ENCODE measurements at places on chromosomes 13 and 19.

GRCh38 chr19:37933937-37934358 is 26.9 kb downstream of the SIPA1L3 start:
- no peak for DNase-seq

DNA sequence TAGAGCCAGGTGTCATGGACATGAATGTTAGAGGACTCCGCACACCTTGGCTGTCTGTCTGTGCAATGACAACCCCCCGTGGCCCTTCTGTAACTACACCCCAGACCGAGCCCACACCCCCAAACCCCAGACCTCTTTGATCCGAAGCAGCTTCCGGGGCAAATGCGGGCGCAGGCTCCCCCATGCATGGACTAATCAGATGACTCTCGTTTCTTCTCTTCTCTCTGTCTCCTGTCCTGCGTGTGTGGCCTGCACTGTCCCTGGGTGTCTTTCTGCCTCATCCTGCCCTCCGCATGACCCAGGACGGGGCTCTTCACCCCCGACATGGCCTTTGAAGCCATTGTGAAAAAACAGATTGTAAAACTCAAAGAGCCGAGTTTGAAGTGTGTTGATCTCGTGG is 38.9 kb downstream of the TMED1 start:
- no peak for DNase-seq

DNA sequence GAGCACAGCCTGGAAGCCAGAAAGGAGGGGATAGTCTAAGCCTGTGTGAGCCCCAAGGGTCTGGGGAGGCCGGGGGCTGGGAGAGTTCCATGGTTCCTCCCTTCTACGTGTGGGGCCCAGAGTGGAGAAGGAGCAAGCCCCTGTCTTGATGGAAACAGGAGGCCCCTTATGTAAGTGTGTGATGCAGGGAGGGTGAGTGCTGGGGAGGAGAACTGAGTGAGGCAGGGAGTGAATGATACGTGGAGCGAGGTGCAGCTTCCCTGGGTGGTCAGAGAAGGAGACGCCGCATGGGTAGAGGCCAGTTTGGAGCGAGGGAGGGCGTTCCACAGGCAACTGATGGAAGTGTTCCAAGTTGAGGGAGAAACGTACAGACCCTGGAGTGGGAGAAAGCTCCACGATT is 16.0 kb downstream of the MAG start:
- DNase-seq = no peak

DNA sequence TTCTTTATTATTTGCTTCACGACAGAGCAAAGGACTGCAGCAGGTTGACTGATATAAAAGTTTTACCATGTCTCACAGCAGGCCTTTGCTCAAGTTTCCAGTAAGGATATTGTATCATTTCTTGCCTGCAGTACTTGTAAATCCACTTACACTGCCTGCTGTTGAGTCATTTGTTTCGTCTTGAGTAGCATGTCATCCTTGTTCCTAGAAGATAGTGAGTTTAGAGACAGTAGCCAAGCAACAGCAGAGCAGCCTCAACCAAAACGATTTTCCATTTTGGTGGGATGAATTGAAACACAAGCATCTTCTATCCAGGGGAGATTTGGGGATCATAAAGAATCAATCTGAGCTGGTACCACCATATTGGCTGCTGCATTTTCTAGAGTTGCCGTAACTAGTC is 24.0 kb upstream of the ALOX5AP start:
- no peak for DNase-seq

DNA sequence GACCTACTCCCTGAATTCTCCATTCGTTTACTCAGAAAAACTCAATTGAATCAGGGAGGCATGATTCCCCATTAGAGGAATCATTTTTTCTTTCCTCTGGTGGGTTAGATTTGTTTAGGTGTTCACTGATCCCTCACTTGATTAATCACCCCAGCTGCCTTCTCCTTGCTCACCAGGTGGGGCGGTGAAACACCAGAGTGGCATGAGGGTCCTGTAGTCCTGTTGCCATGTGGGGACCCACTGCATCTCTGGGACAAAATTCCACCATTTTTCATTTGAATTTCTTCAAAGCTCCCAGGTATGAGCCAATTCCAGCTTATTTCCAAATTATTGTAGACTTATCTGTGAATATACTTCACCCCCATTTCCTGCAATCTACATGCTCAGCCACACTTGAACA is 462.7 kb upstream of the ZNF507 start:
- no peak for DNase-seq

GRCh38 chr19:39407660-39408391 is 1.2 kb downstream of the ZFP36 start:
- DNase-seq = no peak

GRCh38 chr13:77859450-77859849 is 59.2 kb downstream of the EDNRB start:
- no peak for DNase-seq

DNA sequence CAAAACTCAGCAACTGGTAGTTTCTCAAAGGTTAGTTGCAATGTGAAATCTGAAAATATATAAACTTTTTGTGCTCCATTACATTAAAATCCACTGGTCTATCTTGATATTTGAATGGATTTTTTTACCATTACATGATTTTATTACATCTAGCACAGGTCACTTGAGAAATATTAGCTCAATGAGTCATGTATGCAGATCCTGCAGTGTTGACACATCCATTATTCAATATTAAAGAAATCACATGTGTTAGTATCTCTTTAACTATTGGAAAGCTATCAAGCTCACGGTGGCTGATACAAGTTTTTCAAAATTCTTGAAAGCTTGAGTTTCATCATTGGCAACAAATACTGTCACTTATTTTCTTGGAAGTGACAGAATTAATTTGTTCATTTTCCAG is 373.9 kb upstream of the TSHZ3 start:
- DNase-seq = no peak

DNA sequence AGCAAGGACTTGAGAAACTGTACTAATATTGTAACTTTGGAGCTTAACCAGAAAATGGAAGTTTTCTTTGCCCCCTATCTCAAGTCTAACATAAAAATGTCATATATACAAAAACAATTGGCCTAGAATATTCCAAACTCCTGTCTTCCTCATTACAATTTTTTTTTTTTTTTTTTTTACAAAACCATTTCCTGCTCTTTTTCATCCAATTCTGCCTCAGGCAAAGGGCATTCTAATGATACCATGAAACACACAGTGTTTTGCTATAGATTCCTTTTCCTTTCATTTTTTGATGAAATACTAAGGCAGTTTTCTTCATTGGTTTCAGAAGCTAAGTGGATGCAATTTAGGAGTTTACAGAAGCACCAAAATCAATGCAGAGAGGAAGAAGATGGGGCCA is 119.7 kb downstream of the LHFPL6 start:
- DNase-seq = no peak

DNA sequence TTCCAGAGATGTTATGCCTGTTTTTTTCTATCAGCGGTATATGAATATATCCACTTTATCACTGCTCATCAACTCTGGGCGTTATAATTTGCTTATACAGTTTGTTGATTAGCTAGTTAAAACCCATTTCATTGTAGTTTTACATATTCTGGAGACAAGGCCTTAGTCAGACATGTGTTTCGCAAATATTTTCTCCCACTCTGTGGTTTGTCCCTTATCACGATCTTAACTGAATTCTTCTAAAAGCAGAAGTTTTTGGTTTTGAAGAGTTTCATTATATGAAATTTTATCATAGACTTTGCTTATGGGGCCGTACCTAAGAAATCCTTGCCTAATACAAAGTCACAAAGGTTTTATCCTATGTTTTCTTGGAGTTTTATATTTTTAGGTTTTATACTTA is 84.6 kb downstream of the FRY start:
- DNase-seq = no peak

DNA sequence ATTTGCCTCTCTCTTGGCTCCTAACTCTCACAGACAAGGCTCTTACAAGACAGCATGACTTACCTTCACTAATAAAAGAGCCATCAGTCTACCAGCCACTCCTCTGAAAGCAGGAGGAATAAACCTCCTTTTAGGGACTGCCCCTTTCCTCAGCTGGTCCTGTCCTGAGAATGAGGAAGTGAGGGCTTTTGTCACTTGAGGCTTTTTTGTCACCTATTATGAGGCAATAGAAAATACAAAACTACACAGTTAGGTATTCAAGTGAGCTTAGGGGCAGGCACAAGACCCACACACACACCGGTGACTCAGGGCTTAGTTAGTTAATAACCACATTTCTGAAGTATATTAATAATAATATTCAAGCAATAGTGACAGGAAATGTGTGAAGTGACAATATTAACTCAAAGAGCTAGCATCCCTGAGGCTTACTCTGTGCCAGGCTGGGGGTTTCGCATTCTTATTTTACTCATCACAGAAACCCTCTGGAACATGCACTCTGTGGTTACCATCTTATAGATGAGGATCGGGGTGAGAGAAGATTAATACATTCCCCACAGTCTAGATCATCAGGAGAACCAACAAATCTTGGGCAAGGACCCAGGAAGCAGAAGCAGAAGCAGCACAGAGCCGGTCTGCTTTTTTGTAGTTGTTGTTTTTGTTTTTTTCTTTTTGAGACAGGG is 379.9 kb downstream of the LIG4 start:
- DNase-seq = no peak

DNA sequence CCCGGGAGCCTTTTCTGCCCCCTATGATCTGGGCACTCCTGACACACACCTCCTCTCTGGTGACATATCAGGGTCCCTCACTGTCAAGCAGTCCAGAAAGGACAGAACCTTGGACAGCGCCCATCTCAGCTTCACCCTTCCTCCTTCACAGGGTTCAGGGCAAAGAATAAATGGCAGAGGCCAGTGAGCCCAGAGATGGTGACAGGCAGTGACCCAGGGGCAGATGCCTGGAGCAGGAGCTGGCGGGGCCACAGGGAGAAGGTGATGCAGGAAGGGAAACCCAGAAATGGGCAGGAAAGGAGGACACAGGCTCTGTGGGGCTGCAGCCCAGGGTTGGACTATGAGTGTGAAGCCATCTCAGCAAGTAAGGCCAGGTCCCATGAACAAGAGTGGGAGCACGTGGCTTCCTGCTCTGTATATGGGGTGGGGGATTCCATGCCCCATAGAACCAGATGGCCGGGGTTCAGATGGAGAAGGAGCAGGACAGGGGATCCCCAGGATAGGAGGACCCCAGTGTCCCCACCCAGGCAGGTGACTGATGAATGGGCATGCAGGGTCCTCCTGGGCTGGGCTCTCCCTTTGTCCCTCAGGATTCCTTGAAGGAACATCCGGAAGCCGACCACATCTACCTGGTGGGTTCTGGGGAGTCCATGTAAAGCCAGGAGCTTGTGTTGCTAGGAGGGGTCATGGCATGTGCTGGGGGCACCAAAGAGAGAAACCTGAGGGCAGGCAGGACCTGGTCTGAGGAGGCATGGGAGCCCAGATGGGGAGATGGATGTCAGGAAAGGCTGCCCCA is 8.5 kb upstream of the CEACAM7 start:
- no peak for DNase-seq

DNA sequence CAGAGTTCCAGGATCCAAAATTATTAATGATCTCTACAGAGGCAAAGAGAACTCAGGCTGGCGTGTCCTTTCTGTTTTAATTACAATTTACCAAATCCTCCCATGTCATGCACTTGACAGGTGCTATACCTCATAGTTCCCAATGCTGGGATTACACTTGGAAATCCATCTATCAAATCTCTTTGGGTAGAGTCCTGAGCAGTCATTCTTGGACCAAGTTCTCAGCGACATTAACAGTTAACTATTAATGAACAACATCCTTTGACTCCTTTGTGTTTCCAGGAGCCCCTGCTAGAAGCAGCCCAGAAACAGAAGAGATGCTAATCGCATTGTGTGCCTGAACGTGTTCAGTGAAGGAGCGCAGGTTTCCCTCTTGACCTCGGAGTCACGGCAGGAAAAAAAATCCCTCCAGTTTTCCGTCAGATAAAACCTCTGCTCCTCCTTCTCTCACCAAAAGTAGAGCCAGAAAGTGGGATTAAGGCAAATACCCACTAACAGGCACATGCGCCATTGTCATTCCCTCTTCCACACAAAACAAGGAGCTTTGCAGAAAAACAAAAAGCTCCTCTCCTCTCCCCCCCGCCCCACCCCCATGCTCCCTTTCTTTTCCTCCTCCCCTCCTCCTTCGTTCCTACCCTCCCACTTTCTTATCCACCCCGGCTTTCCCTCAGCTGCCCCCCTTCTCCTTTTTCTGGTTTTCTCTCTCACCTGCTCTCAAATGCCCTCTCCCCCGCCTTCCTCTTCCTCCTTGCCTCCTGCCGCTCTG is 224.7 kb downstream of the ZIC5 start:
- DNase-seq = no peak

- no peak for DNase-seq
These were observed 18.7 kb downstream of the ACOD1 start for GRCh38 chr13:76967031-76967430.

- DNase-seq = no peak
These were observed 470 bp downstream of the ZNF835 start for GRCh38 chr19:56670961-56671612.

DNA sequence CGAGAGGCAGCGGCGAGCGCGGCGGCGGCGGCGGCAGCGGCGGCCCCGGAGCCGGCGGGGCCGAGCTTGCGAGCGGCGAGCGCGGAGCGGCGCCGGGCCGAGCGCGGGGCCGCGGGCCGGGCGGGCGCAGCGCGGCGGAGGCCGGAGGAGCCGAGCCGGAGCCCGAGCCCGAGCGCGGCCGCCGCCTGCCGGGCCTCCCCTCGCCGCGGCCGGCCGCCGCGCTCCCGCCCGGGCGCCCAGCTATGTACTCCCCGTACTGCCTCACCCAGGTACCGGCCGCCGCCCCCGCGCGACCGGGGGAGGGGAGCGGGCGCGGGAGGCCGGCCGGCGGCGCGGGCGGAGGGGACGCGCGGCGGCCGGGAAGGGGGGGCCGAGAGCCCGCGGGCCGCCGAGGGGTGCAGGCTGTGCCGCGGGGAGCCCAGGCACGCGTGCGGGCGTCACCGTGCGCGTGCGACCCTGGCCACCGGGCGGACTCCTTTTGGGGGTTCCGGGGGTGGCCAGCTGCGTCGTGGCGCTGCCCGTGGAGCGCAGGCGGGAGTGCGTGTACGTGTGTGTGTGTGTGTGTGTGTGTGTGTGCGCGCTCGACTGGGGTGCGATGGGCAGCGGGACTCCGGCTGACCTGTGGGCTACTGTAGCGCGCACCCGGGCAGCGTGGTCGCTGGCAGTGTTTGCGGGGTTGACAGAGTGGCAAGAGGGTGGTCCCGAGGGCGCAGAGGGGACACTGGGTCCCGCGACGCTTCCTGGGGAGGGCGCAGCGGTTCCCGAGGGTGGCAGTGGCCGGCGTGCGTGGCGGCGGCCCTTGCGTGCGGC is 526 bp downstream of the NFIX start:
- no peak for DNase-seq

- DNase-seq = no peak
These were observed 11.9 kb upstream of the SPATA13 start for GRCh38 chr13:24148414-24149235.

Data from stimulated activated CD4-positive, alpha-beta T cell treated with anti-CD3 and anti-CD28 coated beads, Interleukin-2, amount 100 ng/mL, for 48 hours (primary cell).